ENCODE measurements at places on chromosomes 3 and 15.

DNA sequence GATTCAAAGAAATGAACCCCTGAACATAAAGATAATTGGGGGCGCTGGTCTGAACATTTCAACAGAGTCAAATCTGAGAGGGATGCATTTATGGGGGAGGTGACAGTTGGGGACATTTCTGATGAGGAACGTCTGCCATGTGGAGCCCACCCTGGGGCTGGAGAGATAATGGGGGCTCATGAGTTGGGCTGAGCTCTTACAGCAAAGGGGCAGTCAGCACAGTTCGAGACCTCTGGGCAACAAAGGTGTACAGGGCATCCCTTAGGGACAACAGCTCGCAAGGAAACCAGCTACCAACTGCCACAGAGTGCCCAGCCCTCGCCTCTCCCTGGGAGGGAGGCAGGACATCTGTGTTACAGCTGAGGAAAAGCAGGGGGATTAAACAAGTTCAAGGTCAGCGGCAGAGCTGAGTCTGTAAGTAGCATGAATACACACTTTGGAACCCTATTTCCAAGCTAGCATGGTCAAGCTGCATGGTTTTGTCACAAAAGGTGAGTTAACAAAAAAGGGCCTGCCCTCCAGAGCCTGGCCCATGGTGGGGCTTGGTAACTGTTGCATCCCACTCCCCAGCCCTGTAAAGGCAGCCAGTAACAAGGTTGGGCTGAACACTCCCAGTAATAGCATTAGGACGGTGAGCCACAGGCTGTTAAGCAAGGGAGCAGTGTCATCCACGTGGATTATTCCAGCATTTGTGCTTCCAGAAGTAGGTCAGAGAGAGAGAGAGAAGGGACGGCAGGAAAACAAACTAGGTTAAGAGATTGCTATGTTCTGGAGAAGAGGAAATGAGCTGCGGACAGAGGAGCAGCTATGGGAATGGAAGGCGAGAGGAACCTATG, 4.3 kb downstream of the GNB5 start:
- no peak for DNase-seq

- no peak for DNase-seq
These were observed 52.4 kb downstream of the HEG1 start for GRCh38 chr3:125003369-125003853.

- DNase-seq = no peak
These were observed 11.4 kb downstream of the CHL1 start for GRCh38 chr3:207973-208372.

DNA sequence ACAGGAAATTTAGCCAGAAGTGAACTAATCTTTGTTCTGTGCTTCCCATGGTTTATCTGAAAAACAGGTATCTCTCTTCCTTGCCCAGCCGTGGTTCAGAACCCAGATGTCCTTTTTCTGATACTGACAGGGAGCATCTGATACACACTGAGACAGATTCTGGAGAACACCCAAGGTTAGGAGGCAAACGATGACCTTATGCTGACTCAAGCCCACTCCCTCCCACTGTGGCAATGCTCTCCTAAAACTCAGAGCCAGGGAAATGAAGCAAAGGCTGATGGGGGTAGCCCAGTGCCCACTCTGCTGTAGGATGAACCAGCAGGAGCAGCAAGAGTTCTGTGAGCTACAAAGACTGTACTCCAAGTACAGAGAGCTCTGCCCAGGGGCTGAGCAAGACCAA, 225.1 kb downstream of the NTRK3 start:
- DNase-seq = no peak

GRCh38 chr3:139448104-139448503, 28.2 kb downstream of the RBP2 start:
- DNase-seq = no peak

GRCh38 chr3:69292959-69293574, 92.8 kb downstream of the FRMD4B start:
- no peak for DNase-seq

- no peak for DNase-seq
These were observed 100.2 kb downstream of the CGNL1 start for GRCh38 chr15:57476533-57476975.

- no peak for DNase-seq
These were observed 55.4 kb downstream of the ATP13A4 start for GRCh38 chr3:193499136-193499770.

DNA sequence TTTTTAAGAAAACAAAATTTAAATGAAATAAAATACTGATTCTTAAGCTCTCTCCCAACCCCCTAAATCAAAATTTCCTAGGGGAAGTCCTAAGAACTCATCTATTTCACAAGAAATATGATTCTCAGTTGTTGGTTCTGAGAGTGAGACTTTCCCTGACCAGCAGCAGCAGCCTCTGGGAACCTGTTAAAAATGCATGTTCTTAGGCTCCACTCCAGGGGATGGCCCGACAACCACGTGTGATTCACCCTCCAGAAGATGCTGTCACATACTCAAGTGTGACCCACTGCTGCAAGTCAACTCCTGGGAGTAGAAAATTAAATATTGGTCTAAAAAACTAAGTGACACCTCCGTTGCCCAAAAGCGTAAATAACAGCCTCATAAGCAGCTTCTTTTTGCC, 343.2 kb upstream of the NR2F2 start:
- DNase-seq = no peak

- DNase-seq = no peak
These were observed 267.3 kb downstream of the LPP start for GRCh38 chr3:188421151-188421821.

GRCh38 chr3:18378218-18378617, 46.9 kb downstream of the SATB1 start:
- DNase-seq = peak; percentile 55

DNA sequence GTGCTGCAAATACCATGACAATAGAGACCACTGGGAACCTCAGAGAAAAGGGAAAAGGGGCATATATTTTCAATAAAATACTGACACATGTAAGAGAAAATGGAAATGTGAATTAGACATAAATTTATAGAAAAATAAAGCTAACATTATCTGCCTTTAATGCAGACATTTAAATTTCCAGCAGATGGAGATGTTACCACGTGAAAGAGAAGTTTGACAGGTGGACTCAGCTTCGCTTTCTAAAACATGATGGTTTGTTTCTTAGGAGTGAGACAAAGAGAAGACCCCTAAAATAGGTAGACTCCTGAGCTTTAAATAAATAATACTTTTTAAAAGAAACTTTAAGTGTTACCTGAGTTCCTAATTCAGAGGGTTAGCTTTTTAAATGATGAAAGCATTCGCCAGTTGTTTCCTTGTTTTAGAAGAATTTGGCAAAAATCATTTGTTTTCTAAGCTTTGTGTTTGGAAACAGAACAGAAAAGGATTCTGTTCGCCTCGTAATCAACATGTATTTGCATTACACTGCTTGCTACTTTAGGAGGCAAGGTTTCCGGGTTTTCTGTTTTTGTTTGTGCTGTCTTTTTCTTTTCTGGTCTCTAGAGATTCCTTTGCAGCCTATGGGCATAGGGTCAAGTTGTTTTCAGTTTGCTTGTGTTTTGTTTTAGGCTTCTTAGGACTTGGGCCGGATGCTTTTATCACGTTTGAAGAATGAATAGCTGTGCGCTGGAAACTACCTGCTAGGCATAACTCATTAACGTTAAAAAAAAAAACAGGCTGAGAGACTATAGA, 271.4 kb downstream of the THSD4 start:
- no peak for DNase-seq

DNA sequence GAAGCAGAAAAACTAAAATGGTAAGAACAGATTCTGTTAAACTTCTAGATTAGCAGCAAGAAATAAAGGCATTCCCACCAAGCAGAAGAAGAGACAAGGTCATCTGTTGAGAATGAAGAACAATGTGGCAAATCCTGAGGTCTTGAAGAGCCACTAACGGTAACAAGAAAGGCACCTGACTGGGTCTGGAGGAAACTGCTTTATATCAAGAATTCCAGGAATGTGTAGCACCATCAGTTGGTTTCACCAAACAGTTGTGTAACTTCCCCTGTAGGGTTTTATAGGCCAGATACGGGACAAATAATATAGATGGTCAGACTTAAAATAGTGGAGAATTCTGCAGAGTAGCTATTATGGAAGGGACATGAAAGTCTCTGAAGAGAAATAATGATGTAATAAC, 57.3 kb downstream of the ACAP2 start:
- no peak for DNase-seq

GRCh38 chr3:13223574-13224237, 150.5 kb upstream of the IQSEC1 start:
- DNase-seq = no peak

- DNase-seq = no peak
These were observed 190.8 kb downstream of the ADAMTSL3 start for GRCh38 chr15:83844742-83845141.

DNA sequence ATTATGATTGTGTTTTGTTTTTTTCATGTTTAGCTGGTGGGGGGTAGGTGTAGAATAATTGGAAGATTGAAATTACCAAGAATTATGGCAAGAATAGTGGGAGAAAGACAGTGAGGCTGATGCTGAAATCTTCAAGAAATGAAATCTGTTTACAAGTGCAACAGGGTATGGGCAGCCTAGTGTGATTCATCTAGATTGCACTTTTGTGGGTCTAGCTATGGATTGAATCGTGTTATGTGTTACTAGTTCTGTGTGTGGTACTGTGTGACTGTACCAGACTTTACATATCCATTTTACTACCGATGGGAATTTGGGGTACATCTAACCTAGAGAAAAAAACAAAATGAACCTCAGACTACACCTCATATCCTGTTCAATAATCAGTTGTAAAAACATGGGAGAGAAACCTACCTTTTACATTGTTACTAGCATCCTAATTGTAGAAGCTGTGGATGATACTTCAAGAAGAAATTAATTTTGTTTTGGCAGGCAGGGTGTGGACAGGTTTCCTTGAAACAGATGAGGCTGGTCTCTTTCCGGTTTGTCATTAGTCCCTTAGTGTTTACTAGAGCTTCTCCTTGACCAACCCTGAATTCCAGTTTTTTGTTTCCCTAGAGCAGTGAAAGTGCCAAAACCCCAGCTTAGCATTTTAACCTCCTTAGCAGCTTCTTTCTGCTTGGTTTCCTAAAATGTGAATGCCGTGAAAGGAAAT, 47.9 kb downstream of the OPA1 start:
- no peak for DNase-seq

GRCh38 chr15:67127331-67127664, 61.9 kb downstream of the SMAD3 start:
- DNase-seq = no peak

DNA sequence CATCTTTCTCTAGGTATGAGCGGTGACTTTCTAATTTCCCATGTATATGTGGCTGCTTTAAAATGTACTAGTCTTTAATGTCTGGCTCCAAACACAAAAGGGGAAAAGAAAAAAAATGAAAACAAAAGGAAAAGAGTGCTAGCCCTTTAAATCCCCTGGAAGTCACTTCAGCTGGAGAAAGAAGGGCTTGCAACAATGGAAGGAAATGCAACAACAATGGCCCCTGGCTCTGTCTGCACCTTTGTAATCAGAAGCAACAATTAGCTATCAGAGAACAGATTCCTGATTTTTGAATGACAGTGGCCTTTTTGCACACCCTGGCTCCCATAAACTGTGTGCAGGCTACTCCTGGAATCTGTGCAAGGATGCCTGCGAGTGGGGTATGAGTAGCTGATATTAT, 591.2 kb downstream of the FHIT start:
- no peak for DNase-seq

GRCh38 chr3:69410301-69410700, 24.4 kb upstream of the FRMD4B start:
- DNase-seq = no peak

GRCh38 chr3:96465521-96465920, 348.9 kb upstream of the EPHA6 start:
- DNase-seq = no peak

GRCh38 chr15:57923750-57924149, 141.8 kb downstream of the ALDH1A2 start:
- DNase-seq = no peak

DNA sequence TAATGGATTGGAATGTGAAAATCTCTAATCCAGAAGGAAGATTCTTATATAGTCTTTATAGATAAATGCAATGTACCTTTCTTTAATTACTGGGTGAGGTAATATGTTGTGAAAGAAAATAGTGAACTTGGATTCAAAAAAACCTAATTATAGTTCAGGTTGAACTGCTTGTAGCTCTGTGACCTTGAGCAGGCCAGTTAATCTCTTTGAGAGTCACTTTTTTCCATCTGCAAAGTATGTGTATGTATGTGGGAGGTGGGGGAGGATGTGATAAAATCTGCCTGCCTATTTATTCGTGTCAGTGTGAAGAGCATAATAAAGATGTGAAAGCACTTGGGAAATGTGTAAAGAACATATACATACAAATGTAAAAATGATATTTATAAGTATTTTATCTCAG, 34.4 kb downstream of the GLCE start:
- no peak for DNase-seq

GRCh38 chr15:52567871-52568600, 794 bp downstream of the ARPP19 start:
- no peak for DNase-seq

DNA sequence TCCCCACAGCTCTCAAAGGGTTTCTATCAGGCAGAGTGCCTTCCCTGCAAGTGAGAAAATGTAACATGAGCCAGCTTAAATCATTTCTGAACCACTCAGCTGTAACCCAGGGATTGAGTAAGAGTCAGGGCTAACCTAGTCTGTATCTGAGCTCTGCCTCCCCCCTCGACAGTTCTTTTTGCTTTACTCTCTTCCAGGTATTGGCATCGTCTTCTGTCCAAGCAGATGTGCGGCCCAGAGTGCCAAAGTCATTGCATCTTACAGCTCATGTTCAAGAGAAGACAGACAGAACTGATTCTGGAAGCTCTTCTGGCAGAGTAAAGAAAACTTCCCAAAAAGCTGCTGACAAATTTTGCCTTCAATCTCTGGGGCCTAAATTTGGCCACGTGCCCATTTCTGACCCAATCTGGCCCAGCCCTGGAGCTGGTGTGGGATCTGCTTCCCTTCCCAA, 74.8 kb downstream of the ABHD5 start:
- DNase-seq = no peak

DNA sequence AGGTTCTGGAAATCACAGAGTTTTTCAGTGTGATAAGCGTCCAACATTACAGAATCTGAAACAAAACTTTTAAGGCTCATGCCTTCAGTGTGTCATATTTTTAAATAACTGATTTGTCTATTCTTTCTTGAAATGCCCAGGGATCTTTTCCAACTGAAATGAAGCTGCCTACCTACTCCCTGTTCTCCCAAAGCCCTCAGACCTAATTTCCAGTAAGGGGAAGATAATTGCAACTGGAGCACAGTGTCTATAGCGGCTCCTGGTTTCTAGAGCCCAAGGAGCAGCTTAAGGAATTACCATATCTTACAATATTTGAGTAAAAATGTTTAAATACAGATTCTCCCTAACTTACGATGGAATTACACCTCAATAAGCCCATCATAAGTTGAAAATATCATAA, 33.0 kb downstream of the LRRC2 start:
- no peak for DNase-seq

DNA sequence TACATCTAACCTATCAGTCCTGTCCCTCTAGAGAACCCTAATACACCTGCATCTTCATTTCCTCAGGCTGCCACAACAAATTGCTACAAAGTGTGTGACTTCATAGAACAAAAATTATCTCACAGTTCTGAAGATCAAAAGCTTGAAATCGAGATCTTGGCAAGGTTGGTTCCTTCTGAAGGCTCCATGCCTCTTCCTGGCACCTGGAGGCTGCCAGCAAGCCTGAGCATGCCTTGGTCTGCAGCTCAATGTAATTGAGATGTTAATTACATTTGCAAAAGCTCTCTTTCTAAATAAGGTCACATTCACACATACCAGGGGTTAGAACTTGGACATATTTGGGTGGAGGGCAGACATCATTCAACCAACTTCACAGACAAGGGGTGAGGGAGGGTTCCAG, 86.4 kb upstream of the ABHD17C start:
- no peak for DNase-seq

GRCh38 chr3:133474817-133475216, 75.0 kb downstream of the BFSP2 start:
- DNase-seq = no peak
